ENCODE measurements at places on chromosomes 5 and 9.

DNA sequence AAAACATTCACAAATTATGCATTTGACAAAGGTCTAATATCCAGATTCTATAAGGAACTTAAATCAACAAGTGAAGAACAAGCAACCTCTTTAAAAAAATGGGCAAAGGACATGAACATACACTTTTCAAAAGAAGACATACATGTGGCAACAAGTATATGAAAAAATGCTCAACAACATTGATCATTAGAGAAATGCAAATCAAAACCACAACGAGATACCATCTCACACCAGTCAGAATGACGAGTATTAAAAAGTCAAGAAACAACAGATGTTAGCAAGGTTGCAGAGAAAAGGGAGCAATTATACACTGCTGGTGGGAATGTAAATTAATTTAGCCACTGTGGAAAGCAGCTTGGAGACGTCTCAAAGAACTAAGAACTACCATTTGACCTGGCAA is 38.9 kb upstream of the TNFSF15 start:
- no peak for DNase-seq

DNA sequence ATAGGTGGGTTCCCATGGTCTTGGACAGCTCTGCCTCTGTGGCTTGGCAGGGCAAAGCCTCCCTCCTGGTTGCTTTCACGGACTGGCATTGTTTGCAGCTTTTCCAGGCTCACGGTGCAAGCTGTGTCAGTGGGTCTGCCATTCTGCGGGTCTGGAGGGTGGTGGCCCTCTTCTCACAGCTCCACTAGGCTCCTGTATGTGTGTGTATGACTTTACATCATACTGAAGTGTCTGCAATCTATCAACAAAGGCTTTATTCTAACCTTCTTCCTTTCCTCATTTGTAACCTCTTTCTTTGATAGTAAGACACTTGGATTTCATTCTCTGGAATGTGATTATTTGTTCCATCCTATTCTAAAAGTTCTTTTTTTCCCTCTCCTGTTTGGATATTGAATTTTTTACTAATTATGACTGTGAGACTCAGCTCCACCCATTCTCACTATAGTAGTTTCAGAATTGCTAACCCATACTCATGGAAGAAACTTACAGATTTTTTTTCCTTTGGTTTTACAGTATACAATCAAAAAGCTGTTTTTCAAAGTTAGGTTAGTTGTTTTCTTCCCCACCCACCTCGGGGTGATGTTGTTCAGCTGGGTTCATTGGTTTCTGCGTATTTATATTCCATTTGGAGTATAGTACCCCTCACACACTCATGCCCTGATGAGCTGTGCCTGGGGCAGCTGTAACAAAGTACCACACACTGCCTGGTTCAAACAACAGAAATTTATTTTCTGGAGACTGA is 144.6 kb upstream of the OTULINL start:
- no peak for DNase-seq

GRCh38 chr9:94016744-94017143 is 61.6 kb upstream of the BARX1 start:
- no peak for DNase-seq

DNA sequence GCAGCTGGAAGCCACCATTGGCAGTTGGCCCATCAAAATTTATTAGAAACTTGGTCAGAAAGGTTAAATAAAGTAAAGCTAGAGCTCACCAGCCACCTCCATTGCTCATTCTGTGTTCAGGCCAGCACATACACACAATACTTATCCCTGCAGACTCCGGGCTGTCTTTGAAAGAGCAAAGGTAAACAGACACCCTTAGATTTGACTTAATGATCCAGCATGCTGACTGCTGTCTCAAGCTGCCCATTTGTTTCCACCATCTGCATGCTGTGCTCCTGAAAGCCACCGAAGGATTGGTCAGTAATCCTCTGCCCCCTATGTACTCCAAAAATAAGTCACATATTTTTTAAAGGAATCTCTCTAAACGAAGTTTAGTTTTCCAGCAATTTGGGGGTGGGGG is 1059.8 kb upstream of the DMAC1 start:
- no peak for DNase-seq

DNA sequence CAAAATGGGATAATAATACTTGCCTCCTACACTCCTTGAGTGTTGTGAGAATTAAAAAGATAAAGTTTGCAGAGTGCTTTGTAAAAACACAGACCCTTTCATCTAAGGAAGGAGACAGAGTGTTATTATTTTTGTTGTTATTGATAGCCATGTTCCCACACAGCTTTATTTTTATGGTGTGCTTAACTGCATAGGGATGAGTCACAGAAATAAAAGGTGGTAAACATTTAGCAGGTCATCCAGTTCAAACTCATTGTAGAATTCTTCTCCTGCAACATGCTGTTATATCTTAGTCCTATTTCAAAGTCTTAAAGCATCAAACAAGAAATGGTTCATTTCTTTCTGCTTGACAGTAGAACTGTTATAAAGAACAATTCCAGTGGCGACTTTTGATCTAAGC is 367.5 kb upstream of the ACTBL2 start:
- no peak for DNase-seq

DNA sequence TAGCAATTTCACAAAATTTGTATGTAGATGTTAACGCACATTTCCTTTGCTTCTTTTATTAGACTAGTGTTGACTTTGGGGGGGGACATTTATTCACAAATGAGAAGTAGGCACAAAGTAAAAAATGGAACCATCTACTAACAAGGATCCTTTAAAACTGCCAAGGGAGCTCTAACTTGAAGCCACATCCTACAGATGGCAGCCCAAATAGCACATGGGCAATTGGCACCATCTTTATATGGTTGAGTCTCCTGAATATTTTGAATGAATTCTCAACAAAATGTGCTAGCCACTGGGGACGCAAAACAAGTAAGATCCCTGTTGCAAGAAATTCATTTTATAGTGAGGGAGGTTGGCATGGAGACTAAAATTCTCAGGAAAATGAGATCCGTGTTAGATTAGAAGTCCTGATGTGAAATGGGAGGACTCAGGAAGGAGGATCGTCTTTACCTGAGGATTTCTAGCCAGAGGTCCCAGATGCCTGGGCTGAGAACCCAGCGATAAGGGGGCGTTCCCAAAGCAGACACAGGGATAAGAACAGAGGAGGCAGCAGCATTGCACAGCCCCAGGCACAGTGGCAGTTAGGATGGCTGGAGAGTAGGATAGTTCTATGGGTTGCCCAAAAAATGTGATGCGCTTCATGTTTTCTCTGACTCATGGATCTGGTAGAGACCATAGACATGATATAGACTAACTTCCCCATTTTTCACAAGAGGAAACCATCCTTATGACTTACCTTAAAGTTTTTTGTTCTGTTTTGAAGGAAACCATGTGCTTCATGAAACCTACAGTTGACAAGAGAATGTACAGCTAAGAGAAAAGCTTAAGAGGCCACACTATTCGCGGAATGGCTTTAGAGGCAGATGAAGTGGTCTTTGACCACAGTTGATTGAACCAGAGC is 37.4 kb downstream of the C9orf152 start:
- no peak for DNase-seq

- no peak for DNase-seq
Measured at GRCh38 chr9:112173489-112174221, 1.4 kb downstream of the SUSD1 start.

DNA sequence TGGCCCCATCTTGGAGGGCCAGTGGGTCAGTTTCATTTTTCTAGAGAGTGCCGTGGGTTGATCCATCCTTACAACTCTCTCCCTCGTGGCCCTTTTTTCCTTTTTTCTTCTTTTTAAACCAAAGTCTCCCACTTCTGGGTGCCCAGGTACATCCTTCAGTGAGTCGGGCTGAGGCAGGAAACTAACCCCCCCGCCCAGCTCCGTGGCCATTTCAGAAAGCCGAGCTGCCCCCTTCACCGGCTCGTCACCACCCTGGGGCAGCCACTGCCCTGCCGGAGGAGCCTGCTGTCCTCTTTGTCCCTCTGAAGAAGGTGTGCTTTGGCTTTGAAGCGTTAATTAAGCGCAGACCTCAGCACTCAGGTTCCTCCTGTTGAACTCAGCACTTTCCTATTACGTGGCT is 5.2 kb downstream of the CFAP77 start:
- DNase-seq = no peak

GRCh38 chr5:82054004-82054710 is 82.3 kb downstream of the ATG10 start:
- DNase-seq = no peak

- DNase-seq = no peak
Measured at GRCh38 chr5:170694911-170695310, 88.6 kb upstream of the GABRP start.

GRCh38 chr9:34070606-34071324 is 22.1 kb upstream of the UBAP2 start:
- DNase-seq = no peak

Data from WERI-Rb-1 (cell line).